ENCODE measurements at places on chromosomes 7 and 10.

DNA sequence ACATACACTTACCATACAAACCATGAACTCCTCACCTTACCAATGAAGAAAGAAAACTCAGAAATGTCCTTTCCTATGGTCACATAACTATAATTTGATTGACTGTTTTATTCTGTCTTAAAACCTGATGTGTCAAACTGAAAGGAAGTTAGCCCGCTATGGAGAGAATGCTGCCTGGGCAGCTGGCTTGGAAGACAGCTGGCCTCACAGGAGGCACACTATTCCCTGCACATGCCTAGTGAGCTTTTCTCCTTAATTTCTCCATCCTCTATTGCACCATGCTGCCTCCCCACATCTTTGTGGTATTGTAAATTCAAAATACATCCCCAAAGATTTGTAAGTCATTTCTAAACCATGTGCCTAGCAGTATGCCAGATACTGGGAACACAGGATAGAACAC, 163.3 kb downstream of the STK31 start:
- no peak for DNase-seq

DNA sequence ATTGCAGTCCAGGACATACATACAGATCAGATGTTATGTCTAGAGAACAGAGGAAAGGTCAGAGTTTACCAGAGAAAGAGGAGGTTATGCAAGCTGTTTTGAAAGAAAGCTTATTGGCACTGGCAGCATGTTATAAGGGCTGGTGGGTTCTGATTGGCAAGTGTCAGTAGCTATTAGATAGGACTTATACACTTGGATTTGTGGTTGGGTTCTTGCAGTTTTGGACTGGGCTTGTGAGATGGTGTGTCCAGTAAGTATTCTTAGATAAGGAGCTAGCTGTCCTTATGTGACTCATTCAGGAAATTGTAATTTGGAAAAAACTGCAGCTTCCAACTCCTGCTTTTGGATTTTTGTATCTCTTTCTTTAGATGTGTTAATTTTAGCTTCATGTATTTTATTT, 130.7 kb upstream of the NAMPT start:
- DNase-seq = no peak

- DNase-seq = no peak
Measured at GRCh38 chr7:17526621-17527020, 228.2 kb downstream of the AHR start.

DNA sequence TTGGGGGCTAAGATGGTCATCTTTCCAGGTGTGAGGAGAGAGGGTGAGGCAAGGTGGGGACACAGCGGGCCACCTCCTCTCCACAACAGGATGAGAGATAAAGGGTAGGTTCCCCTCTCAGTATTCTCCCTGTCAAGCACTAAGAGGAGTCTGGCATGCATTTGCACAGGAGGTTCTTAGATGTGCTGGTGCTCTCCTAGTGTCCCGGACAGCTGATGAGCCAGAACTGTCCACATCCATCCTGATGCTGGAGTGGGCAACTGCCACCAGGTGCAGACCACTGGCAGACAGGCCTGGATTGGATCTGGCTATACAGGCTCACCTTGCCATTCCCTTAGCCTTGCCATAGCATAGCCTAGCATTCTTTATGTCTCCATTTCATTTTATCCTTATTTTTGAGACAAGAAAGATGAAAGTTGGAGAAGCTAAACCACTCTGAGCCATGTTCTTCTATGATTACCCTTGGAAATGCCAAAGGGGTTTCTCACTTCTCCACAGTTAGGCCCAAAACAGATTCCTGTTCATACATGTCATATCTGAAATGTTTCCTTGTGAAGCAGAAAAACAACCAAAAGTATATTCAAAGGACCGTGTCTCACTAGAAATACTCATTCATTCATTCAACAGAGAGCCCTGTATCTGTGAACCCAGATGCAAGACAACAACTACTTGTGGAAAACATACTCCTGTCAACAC, 48.8 kb upstream of the ANTXRL start:
- peak; percentile 16 for DNase-seq

DNA sequence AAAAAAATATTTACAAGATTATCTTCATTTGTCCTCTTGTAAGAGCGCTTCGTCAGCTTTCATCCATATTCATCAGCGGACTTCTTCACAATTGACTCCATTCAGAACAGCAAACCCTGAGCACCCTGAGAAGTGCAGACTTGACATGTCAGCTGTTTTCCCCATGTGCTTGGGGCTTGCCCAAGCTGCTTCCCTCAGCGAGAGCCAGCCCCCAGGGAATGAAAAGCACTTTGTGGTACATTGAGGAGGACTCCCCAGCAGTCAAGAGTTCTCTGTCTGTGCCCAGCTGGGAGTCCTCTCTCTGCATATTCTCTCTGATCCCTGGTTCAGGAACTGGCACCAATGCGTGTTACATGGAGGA, 22.7 kb downstream of the HKDC1 start:
- DNase-seq = no peak

- DNase-seq = no peak
Measured at GRCh38 chr7:40611095-40611871, 476.5 kb downstream of the SUGCT start.

GRCh38 chr10:113345826-113346624, 206.8 kb upstream of the HABP2 start:
- DNase-seq = no peak

GRCh38 chr10:46526682-46527038, 29.8 kb downstream of the GPRIN2 start:
- DNase-seq = peak; percentile 26

GRCh38 chr10:63689768-63690167, 168.6 kb downstream of the REEP3 start:
- no peak for DNase-seq

DNA sequence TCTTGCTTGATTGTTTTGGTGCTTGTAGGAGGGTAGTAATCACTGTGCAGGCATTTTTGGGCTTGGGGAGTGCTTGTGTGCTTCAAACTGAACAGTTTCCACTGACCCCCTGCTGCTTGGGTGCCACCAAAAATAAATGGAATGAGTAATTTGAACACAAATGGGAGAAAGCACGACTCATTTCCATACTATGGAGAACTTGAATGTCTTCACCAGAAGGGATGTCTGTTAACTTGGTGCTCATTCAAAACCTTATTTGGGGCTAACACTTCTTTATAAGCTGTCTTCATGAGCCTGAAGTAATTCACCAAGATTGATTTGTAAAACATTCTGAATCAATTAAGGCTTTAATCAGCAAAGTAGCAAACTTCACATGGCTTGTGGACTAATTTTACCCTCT, 560.3 kb downstream of the SDK1 start:
- DNase-seq = no peak

DNA sequence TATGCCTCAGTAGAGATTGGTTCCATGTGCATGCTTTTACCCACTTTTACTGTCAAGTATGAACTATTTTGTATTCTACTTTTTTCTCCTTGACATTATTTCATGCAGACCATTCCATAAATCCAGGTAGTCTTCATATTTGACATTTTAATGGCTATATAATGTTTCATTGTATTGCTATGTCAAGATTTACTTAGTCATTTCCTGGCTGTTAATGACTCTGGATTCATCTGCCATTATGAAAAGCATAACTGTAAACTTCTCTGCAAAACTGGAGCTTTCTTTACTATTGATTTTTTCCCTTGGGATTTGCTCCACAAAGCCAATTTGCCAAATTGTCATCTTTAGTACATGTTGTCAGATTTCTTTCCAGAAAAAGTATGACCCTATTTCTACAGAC, 6.8 kb upstream of the MSRB2 start:
- peak; percentile 22 for DNase-seq

GRCh38 chr10:13271552-13272163, 28.2 kb downstream of the PHYH start:
- DNase-seq = peak; percentile 37

DNA sequence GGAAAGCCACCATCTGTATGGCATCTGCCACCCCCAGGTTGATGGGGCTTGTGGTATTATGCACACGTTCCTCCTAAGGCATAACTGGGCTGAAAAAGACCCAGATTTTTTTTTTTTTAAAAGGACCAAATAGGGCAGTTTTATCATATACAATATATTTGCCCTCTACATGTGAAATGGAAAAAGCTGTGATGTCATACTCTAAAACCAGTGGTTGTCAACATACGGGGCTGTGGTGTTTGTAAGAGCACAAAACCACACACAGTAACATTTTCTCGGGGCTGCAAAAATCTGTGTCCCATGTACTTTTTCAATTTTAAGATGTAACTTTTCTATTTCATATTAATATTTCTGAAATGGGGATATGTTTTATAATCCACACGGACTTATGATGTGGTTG, 34.9 kb downstream of the FAM171A1 start:
- DNase-seq = no peak

DNA sequence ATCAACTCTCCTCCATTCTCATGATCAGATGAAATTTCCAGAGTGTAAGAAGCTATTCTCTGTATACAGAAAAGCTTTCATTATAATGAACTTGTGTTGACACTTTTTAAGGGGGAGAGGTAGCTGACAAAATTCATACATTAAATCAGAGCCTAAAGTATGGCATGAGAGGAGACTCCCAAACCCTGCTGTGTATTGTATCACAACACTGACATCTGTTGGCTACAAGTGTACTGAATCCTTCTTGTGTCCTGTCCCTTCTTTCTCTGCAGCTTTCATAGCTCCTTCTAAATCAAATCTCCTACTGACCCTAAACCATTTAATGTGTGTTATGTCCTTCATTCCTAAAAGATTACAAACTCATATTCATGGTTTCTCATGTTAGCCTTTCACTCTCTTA, 70.9 kb downstream of the GCC1 start:
- DNase-seq = peak; percentile 29

DNA sequence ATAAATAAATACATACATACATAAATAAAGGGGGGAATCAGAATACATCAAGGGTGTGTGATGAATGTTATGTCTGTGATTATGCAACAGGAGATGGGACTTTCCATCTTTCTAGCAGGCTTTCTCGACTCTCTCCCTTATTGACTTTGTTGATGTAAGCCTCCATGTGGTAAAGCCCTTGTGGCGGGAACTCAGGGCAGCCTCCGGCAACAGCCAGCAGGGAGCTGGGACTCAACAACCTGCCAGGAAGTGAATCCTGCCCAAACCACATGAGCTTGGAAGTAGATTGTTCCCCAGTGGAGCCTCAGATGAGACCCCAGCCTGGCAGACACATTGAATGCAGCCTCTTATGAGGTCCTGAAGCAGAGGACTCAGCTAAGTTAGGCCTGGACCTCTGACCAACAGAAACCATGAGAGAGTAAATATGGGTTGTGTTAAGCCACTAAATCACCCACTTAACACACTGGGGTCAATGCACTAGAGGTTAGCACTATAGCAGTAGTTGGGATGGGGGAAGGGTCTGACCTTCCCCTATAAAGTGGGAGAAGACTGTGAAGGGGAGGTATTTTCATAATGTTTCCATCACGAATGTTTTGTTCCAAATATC, 104.0 kb downstream of the JCAD start:
- DNase-seq = peak; percentile 36

DNA sequence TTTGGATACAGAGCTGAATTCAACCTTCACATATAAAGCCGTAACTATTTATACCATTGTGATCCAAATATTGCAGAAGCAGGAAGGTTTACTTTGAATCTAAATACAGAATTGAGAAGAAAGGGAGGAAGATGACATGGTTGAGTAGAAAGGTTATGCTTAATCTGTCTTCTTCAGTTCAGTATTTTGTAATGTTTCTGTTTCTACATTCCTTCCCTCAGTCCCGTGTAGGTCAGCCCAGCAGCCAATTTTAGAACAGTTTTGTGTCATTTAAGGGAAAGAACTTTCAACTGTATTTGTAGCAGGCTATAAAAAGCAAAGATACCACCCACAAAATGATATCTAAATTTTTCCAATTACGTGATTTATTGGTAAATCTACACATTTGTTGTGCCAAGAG, 97.4 kb downstream of the CPED1 start:
- DNase-seq = no peak

DNA sequence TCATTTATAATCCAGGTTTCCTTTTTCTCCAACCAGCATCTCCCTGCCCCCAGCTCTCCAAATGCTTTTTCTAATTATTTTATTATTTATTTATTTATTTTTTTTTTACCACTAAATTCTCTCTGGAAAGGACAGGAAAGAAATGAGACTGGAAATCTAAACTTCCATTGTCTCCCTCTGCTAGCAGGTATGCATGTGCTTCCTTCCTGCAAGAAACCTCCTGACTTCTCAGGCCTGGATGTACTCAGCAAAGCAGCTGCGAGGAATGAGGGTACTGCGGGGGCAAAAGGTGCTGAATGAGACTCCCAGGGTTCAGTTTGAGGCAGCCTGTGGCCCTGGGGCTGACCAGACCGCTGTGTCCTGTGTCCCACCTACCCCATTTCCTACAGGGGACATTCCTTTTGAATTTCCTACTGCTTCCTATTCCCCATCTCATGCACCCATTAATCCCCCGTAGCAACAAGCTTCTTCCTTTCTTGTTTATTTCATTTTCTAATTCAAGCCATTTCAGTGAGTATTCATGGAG, 324.6 kb upstream of the IGFBP3 start:
- DNase-seq = no peak

GRCh38 chr7:94294471-94295131, 100.1 kb upstream of the COL1A2 start:
- no peak for DNase-seq

DNA sequence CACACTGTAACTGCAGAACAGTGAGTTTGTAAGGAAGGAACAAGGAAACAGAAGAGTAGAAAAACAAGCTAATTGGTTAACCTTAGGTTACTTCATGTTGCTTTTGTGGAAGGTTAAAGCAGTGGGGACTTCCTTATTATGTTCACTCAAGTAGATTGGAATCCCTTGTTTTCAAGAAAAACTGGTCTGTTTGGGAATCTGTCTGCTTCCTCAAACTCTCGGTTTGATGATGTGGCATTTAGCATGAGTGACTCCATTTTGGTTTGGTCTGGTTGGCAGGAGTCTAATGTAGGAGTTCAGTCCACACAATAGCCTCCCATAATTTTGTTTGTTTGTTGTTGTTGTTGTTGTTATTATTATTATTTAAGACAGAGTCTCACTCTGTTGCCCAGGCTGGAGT, 3.8 kb upstream of the TRIM56 start:
- no peak for DNase-seq

Data from EL (cell line).